GM12878 (cell line): ENCODE measurements at places on chromosomes 1 and 21.

DNA sequence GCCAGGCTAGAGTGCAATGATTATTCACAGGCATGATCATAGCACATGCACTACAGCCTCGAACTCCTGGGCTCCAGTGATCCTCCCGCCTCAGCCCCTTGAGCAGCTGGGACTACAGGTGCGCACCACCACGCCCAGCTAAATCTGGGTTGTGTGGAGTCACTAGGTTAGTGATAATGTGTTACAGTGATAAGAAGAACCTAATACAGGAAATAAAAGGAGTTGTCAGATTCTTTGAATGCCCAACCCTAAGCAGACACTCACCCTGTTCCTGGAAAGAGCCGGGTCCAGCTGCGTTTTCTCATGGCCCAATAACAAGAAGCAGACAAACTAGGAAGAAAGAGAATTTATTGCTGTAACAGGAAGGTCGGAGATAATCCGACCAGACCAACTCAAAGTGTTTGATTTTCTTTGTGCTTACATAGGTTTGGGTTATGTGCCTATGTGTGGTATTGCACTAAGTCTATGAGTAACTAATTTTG is 8.8 kb downstream of the IFNGR2 start:
- DNase-seq, result no peak

GRCh38 chr1:88330201-88330600 is 353.9 kb upstream of the PKN2 start:
- DNase-seq, result no peak

GRCh38 chr21:33971492-33972013 is 55.9 kb upstream of the ATP5PO start:
- DNase-seq, result no peak

DNA sequence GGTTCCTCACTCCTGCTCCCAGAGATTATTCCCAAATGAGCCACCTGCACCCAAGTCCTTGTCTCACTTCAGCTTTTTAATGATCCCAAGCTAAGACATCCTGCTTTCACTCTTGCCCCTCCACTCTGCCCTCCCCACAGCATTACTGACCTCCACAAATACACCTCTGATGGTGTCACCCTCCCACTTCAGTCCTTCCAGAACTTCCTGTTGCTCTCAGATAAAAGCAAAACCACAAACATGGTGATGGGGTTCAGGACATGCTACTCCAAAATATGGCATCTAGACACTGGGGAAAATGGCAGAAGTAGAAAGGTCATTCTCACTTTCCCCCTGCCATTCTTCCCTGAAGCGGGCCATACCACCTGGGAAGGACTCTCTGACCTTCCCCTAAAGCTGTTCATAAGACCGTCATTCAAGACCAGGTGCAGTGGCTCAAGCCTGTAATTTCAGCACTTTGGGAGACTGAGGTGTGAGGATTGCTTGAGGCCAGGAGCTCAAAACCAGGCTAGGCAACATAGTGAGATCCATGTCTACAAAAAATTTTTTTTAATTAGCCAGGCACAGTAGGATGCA is 65.8 kb upstream of the KLHDC7A start:
- DNase-seq, result no peak

DNA sequence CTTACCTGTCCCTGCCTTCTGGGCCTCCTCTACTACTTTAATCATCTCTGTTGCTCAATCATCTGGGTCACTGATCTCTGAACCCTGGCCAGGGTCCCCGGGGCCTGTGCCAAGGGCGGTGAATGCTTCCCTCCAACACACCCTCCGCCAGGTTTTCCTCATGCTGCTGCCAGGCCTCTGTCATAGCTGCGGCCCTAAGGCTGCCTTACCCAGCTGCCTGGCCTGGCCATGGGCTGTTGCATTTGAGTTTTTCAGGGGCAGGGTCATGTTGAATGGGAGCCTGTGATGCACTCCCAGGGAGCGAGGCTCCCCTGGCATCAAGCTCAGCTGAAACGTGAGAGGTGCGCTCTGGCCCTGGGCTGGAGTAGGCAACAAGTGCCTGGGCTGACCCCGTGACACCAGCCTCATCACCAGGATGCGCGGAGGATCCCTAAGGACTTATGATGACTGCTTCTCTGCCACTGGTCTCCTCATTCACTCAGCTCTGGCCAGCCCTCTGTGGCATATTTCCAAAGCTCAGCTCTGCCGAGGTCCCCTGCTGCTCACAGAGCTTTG is 7.6 kb downstream of the EDN2 start:
- no peak for DNase-seq

DNA sequence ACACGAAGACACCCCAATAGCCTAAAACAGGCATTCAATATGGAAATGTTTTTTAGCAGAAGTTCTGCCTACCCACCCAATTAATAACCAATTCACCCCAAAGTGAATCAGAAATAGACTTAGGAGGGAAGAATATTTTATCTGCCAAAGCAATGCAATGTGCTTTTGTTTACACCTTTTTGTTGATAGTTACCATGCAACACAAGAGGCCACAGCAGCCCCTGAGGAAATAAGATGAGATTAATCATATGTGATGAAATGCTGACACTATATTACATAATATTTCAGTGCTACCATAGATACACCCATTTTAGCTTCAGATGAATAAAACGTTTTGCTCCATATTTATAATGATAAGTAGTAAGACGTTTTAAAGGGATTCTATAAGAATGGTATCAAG is 60.9 kb upstream of the RGS2 start:
- DNase-seq, result no peak

DNA sequence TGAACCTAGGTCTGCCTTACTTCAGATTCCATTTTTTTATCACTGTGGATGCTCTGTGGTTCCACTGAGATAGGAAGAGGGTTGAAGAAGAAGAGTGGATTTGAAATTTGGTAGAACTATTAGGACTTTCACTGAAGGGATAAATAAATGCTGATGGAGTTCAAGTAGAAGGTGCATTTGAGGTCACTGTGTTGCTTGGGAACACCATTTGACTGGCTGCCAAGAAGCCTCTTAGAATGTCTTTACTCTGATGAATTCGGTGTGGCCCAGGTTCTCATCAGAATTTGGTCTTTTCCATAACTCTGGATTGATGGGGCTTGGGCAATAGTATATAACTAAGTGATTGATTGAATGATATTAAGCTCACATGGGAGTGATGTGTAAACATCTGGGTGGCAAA is 11.9 kb downstream of the XPR1 start:
- no peak for DNase-seq
